ENCODE measurements at places on chromosomes 1 and 21.

- no peak for DNase-seq
These were observed 492.6 kb downstream of the KCNT2 start for GRCh38 chr1:196115646-196116045.

GRCh38 chr1:219283541-219283940, 109.9 kb downstream of the LYPLAL1 start:
- DNase-seq, result no peak

GRCh38 chr21:32112195-32112594, 166.7 kb downstream of the MIS18A start:
- no peak for DNase-seq

GRCh38 chr1:86988835-86989234, 74.4 kb downstream of the HS2ST1 start:
- no peak for DNase-seq

- DNase-seq, result no peak
These were observed 838 bp upstream of the IBA57 start for GRCh38 chr1:228164561-228165371.

DNA sequence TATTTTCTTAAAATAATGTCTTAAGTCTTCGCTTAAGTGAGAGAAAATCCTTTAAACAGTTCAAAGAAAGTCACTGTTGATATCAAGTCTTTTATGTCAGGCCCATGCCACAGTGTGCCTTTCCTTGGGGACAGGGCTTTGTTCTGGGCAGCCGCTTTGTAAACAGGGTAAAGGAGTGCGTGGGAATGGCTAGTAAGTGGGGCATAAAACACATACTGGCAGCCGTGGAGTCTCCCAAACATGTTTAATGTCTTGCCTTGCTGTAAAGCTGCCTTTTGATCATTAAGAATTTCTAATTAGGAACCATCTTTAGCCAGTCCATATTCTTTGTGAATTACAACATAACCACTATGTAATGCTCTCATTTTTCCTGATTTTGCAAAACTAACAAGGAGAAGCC, 99.7 kb downstream of the PHTF1 start:
- no peak for DNase-seq

- no peak for DNase-seq
These were observed 64.3 kb downstream of the FASLG start for GRCh38 chr1:172723251-172723650.

- no peak for DNase-seq
These were observed 546.4 kb downstream of the OMA1 start for GRCh38 chr1:58000116-58000515.

- no peak for DNase-seq
These were observed 34.7 kb downstream of the RGSL1 start for GRCh38 chr1:182484531-182485257.

All from stimulated activated CD4-positive, alpha-beta T cell treated with anti-CD3 and anti-CD28 coated beads, Interleukin-1b, Interleukin-23, amount 100 ng/mL, for 1 hour (primary cell).